ENCODE measurements at places on chromosomes 6 and 20. TPM values are rescaled to one million over a fixed set of nuclear protein-coding genes. Genes with fewer than 3 reads are reported as not detected.

The TBC1D7 gene
- 15.7 TPM for total RNA-seq

The BACH2 gene
- 9.3 TPM for total RNA-seq

The FRS3 gene
- 1.4 TPM for total RNA-seq

The STMND1 gene
- not detected for total RNA-seq

The CALHM5 gene
- total RNA-seq: 1.0 TPM

The SNAP91 gene
- not detected for total RNA-seq

The C4A gene
- 5.6 TPM for total RNA-seq

The ABHD16B gene
- total RNA-seq: not detected

The ATP6V1G2 gene
- total RNA-seq: not detected

The OTOR gene
- not detected for total RNA-seq

The PPP1R14C gene
- 118 TPM for total RNA-seq

The CTCFL gene
- total RNA-seq: not detected

The PRICKLE4 gene
- total RNA-seq: 5.0 TPM

The PRRT1 gene
- total RNA-seq: 1.2 TPM

The ZNFX1 gene
- 26.0 TPM for total RNA-seq

The ZNF334 gene
- 0.38 TPM for total RNA-seq

The SLC22A7 gene
- not detected for total RNA-seq

The ZNF335 gene
- 38.6 TPM for total RNA-seq

The RAB44 gene
- total RNA-seq: 0.10 TPM

The VSX1 gene
- not detected for total RNA-seq

The VNN1 gene
- total RNA-seq: not detected

The RIMS4 gene
- 0.91 TPM for total RNA-seq

The KIF6 gene
- 0.10 TPM for total RNA-seq

The TFAP2C gene
- total RNA-seq: 95.6 TPM

The DNAH8 gene
- 0.02 TPM for total RNA-seq

The COX4I2 gene
- 0.67 TPM for total RNA-seq

The RHAG gene
- not detected for total RNA-seq

The CALHM6 gene
- 0.65 TPM for total RNA-seq

The HMGN4 gene
- total RNA-seq: 27.1 TPM

The MRPL18 gene
- 59.5 TPM for total RNA-seq

The TMEM244 gene
- not detected for total RNA-seq

The FERMT1 gene
- 27.3 TPM for total RNA-seq

The SEMG1 gene
- not detected for total RNA-seq

The FAM83B gene
- total RNA-seq: 127 TPM

The LRRN4 gene
- total RNA-seq: not detected

The TCP11 gene
- not detected for total RNA-seq

The TOX2 gene
- 5.2 TPM for total RNA-seq

The CYP24A1 gene
- total RNA-seq: 0.69 TPM

The SAMD3 gene
- not detected for total RNA-seq

The C6orf58 gene
- total RNA-seq: not detected

The RAMACL gene
- 1.7 TPM for total RNA-seq

The MUC22 gene
- not detected for total RNA-seq

The NCOA6 gene
- 20.9 TPM for total RNA-seq

The GHRH gene
- total RNA-seq: not detected

Measured in lower leg skin (tissue), 4 donors.